ENCODE measurements at places on chromosomes 12 and 14.

- no peak for DNase-seq
Observed at GRCh38 chr12:15649347-15649746, 139.8 kb downstream of the EPS8 start.

GRCh38 chr14:20327005-20327869, 5.8 kb downstream of the CCNB1IP1 start:
- DNase-seq: peak; percentile 64

- DNase-seq: no peak
Observed at GRCh38 chr14:106662936-106663550, 1136.7 kb downstream of the TMEM121 start.

DNA sequence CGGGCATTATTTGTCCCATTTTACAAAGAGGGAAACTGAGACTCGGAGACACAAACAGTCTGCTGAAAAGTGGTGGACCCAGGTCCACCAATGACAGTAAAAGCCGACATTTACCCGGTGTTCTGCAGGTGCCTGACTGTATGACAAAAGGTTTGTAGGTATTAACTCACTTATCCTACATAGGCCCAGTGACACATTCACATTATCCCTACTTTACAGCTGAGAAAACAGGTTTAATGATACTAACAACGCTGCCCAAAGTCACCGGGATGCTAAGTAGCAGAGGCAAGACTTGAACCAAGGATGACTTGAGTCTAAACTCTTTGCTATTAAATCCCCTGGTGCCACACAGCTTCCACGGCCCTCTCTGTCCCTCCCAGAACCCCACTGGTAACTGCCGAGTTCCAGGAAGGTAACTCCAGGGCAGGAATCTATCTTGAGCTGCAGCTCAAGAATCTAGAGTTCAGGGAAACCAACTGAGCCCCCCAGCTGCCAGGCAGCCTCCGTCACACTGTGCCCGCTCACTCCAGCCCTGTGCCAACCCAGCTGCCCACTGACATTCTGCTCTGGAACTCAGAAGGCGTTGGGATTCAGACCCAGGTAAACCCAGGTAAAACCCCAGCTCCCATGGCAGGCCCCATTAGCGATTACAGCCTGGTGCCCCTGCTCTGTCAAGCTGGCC, 33.7 kb downstream of the SYNE3 start:
- DNase-seq: no peak

DNA sequence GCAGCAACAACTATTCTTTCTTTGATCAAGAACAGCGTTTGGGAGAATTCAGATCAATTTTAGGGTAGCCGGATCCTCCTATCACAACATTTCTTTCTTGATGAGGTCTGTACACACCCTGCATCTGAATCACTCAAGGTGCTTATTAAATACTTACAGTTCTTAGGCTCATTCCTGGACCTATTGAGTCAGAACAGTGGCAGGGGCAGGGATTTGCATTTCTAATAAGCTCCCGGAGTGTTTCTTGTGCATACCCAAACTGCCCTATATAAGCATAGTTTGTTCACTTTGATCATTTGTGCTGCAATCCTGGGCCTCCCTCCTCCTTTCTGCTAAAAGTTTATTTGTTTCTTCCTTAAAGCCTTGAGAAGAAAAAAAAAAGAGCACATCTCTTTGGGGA, 80.5 kb upstream of the RPH3A start:
- DNase-seq: no peak

- DNase-seq: no peak
Observed at GRCh38 chr12:92331383-92331782, 185.7 kb upstream of the BTG1 start.

DNA sequence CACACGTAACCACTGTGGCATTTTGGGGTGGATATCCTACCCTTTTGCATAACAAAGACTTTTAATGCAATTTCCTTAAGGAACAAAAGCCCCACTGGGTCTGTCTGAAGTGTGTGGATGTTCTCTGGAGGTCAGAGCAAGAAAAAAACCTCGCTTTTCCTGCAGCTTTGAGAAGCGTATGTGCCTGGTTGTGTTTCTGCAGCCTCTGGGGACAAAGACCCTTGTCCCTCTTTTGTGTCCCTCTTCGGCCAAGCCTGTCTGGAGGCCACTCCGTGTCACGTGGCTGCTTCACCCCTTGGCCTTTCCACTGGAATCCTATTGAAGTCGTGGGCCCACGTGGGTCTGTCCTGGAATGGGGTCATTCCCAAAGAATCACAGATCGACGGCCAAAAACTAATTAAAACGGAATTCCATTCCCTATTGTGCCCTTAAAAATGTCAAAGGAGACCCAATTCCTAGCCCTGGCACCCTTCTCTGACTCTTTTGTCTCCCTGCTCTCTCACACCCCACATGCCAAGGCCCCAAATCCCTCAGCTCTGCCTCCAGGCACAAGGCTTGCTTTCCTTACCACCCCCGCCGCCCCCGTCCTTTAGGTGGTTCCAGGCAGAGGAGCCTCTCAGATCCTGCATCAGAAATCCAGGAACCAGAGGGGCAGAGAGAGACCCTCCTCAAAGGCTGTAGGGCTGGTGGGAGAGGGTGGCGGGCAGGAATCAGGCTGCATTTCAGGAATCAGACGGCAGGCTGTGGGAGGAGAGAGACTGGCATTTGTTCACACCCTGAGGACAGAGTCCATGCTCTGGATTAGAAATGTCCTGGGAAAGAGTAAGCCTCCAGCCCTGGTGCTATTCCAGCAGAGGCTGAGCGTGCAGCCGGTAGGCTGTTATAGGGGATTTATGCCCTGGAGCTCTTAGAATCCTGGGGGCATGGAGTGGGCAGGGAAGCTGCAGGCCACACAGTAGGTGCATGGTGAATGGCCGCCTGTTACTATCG, 12.6 kb upstream of the CYP46A1 start:
- no peak for DNase-seq

DNA sequence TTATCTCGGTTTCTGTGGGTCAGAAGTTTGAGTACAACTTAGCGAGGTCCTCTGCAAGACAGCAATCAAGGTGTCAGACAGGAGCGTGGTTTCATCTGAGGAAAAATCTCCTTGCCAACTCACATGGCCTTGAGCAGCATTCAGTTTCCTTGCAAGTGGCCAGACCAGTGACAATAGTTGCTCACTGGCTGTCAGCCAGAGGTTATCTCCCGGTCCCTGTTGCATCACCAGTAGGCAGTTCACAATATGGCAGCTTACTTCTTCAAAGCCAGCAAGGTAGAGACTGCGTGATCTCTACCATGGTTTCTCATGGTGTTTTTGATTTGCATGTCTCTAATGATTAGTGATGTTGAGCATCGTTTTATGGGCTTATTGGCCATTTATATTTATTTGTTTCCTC, 143.8 kb upstream of the DAAM1 start:
- no peak for DNase-seq

- DNase-seq: no peak
Observed at GRCh38 chr14:76830556-76830955, 4.3 kb downstream of the LRRC74A start.

- no peak for DNase-seq
Observed at GRCh38 chr12:44377443-44378187, 498.5 kb downstream of the NELL2 start.

- DNase-seq: no peak
Observed at GRCh38 chr12:52656616-52657015, 4.6 kb upstream of the KRT2 start.

GRCh38 chr12:27960821-27961220, 11.7 kb downstream of the PTHLH start:
- DNase-seq: no peak

GRCh38 chr12:113239811-113240331, 18.6 kb downstream of the TPCN1 start:
- no peak for DNase-seq

GRCh38 chr12:54624315-54625279, 10.1 kb downstream of the LACRT start:
- no peak for DNase-seq

DNA sequence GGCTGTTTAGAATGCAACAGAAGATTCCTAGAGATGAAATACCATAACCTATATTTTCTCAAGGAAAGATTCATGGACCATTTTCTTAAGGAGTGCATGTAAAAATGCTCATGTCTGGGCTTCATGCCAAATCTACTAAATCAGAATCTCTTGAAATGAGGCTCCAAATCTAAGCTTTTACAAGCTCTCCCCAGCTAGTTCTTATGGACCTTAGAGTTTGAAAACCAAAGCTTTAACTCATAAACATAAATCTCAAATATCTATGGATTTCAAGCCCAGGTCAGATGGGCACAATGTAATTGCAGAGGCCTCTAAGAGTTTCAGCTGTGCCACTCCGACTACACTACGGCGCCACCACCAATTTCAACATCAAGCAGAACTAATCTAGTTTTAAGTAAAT, 117.3 kb upstream of the CAND1 start:
- no peak for DNase-seq

- DNase-seq: no peak
Observed at GRCh38 chr14:63940387-63940786, 87.6 kb downstream of the SYNE2 start.

- DNase-seq: no peak
Observed at GRCh38 chr14:42011221-42011620, 404.5 kb downstream of the LRFN5 start.

DNA sequence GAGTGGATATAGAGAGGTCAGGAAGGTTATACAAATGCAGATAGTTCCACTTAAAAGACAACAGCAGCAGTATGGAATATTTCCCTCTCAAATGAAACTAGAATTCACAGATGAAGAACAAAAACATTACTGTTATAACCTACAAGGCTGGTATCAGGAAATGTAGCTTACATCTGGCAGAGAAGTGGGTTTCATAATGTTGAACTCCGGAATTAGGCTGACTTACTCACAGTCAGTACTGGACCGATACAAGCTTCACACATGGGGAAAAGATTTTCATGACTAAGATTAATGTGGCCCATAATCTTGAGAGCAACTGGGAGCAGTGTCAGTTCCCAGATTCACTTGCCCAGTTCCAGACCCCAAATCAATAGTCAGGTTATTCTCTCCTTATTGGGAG, 353.9 kb downstream of the DUSP6 start:
- no peak for DNase-seq

GRCh38 chr12:6434205-6435140, 10.3 kb upstream of the CD27 start:
- DNase-seq: no peak

Data from fibroblast of skin of scalp (primary cell).